OCI-M1 (cell line): ENCODE measurements at places on chromosomes 6 and 20.

DNA sequence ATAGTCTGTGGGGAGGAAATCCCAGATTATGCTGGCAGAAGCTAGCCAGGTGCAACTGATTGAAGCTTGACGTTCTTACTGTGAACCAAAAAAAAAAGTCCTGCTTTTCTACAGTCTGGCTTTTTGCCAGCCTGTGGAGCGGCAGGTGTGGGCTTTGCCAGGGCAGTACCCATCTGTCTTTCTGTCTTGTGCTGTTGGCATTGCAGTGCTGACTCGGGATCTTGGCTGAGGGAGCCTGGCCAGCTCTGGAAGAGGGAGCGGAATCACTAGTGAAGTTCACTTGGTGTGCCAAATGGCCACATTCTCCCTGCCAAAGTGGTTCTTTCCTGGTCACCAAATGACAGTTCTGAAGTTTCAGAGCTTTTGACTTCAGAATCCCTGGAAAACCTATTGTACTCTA lies 5.0 kb downstream of the KIF3B start:
- DNase-seq = no peak

DNA sequence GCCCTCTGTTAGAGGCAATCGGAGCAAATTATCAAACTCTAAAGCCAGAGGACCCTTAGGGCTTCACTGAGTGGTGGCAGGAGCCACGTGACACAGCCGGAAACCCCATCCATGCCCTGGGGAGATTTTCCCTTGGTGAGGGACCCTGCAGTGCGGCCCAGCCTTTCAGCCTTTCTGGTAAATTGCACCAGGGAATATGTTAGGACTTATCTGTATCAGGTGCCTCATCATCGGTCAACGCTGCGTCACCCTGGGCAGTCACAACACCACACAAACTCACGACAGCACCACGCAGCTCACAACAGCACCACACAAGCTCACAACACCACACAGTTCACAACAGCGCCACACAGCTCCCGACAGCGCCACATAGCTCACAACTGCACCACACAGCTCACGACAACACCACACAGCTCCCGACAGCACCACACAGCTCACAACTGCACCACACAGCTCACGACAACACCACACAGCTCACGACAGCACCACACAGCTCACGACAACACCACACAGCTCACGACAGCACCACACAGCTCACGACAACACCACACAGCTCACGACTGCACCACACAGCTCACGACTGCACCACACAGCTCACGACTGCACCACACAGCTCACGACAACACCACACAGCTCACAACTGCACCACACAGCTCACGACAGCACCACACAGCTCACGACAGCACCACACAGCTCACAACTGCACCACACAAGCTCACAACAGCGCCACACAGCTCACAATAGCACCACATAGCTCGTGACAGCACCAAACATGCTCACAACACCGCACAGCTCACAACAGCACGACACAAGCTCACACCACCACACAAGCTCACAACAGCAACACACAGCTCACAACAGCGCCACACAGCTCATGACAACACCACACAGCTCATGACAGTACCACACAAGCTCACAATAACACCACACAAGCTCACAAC lies 199.0 kb downstream of the DLL1 start:
- DNase-seq = no peak

GRCh38 chr6:114421199-114421598 lies 78.4 kb upstream of the HS3ST5 start:
- DNase-seq = no peak

DNA sequence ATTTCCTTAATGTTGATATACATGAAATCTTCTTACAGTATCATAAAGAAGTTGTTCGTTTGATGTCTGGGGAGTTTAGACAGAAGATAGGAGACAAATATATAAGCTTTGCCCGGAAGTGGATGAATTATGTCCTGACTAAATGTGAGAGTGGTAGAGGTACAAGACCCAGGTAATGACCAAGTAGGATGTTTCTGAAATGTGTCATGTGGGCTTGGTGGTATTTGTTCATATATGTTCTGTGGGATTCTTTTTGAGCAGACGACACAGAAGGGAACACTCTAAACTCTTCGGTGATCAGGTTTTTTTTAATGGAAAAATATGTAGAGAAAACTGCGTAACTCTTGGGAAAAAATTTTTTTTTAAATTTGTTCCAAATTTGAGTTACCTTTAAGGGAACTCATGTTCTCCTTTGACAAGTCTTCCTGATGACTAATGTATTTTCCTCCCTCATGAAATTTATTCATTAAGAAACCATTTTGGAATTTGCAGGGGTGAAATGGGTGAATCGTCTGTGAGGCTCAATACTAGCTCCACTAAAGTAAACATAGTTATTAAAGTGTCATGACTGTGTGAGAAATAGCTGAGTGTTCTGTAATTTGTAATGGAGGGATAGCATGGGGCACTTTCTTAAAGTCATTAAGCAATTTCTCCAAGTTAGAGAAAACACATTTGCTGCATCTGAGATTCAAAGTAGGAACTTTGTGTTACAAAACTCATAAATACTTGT lies 100.6 kb downstream of the MAP3K4 start:
- no peak for DNase-seq

GRCh38 chr6:114580882-114581281 lies 238.1 kb upstream of the HS3ST5 start:
- DNase-seq = no peak

- DNase-seq = no peak
These were observed 149.2 kb upstream of the PRDM1 start for GRCh38 chr6:105936972-105937371.

GRCh38 chr6:14865531-14866100 lies 380.3 kb upstream of the JARID2 start:
- DNase-seq = peak; percentile 22

- DNase-seq = no peak
These were observed 45.7 kb upstream of the TGM2 start for GRCh38 chr20:38210741-38211140.

DNA sequence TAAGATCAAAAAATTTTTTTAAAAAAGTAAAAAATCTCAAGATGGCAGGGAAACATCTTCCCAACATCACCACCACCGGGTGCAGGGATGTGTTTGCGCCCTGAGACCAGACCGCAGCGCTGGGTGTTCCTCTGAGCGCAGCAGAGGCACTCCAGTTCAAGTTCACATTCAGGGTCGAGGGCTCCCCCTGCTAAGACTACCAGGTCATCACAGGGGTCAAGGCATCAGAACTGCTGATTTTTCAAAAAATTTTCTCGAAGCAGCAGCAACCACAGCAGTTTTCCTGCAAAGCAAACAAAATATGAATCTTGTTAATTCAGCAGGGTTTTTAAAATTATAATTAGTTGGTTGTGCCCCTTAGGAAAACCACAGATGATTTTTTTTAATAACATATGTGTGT lies 83.1 kb downstream of the MYLK4 start:
- no peak for DNase-seq

GRCh38 chr6:72748759-72749158 lies 126.9 kb downstream of the KCNQ5 start:
- DNase-seq = no peak

- no peak for DNase-seq
These were observed 192.4 kb downstream of the BMP2 start for GRCh38 chr20:6959900-6960312.

GRCh38 chr6:90385759-90386313 lies 89.2 kb upstream of the BACH2 start:
- DNase-seq = peak; percentile 36

- DNase-seq = no peak
These were observed 624 bp upstream of the NPEPL1 start for GRCh38 chr20:58691773-58692578.

DNA sequence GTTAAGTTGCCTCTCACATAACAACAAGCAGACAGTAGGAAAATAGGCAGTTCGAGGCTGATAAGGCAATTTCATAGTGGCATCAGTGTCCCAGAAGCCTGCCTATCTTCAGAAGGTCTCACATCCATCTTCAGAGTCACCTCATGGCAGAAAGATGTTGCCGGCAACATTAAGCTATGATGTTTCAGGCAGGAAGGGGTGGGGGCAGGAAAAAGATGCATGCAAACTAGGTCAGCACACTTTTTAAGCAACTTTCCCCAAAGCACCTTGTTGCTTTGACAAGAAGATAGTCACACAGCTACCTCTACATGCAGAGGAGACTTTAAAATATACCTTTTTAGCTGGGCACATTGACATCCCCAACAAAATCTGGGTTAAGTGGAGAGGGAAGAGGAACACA lies 43.2 kb upstream of the SMIM8 start:
- DNase-seq = no peak

GRCh38 chr6:99014061-99014460 lies 66.3 kb upstream of the FBXL4 start:
- no peak for DNase-seq

DNA sequence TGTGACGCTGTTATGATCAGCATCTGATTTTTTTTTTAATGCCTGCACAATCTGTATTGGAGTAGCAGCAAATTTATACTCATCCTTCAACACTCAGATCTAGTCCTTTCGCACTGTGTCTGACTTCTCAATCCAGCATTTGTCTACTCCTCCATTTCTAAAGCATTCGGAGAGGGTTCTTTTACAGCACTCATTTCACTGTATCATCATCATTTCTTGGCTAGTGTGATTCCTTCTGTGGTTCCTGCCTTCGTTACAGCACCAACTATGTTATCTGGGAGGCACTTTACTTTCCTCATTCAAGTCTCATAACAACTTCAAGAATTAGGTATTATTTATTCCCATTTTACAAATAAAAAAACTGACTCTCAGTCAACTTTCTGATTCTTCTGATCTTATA lies 18.0 kb downstream of the NUDT3 start:
- DNase-seq = peak; percentile 69

GRCh38 chr6:136173519-136174507 lies 76.3 kb downstream of the MTFR2 start:
- DNase-seq = peak; percentile 36

GRCh38 chr20:56117350-56117749 lies 112.0 kb upstream of the CBLN4 start:
- DNase-seq = no peak

- no peak for DNase-seq
These were observed 193.9 kb downstream of the ZNF217 start for GRCh38 chr20:53399592-53400335.

GRCh38 chr6:117306227-117306790 lies 41.0 kb downstream of the VGLL2 start:
- DNase-seq = no peak

DNA sequence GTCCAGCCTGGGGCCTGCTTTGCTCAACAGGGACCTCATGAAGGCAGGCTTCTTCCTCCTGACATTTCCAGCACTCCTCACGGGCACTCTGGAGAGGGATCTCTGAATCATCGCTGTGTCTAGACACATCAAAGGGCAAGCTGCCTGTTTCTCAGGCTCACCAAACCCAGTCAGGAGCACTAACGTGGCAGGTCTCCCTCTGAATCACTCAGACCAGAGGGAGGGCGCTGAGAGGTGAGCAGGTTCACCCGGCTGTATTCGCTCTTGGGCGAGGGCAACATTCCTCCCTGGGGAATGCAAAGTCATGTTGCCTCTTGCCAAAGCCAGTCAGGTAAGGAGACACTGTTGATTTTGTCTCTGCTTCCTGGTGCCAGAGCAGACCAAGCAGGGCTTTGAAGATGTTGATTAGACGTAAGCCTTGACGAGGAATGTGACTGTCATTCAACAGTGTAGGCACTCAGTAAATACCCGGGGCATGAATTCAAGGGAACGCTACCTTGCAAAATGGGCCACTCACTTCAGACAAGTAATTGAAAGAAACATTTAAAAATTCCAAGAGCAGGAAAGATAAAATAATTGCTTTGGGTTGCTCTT lies 50.1 kb downstream of the CYP24A1 start:
- DNase-seq = no peak

DNA sequence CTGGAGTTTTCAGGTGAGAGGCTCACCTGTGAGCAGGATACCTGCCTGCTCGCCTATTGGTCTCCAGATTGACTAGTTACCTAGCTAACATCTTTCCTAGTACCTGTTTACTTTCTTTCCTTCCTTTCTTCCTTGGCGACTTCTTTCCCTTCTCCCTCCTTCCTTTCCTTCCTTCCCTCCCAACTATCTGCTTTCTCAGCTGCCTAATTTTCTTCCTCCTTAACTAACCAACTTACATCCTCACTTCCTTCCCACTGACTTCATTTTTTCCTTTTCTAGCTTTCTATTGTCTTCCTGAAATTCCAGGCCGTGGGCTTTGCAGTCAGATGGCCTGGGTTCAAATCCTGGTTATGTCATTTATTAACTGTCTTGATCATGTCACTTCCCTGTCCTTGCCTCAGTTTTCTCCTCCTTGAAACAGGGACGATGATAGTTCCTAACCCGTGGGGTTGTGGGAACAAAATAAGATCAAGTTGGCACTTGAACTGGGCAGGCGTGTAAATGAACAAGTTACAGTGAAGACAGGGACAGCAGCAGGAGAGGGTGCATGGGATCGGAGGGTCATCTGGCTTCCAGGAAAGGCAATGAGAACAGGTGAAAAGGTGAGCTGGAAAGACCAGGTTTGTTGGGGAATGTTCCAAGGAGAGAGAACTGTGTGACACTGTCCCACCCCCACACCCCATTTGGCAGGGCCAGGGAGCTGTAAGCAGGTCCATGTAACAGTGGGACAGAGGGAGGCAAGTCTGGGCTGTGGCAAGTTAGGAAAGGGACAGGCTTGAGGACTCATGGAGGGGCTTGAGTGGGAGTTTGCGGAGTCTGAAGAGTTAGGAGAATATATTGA lies 540 bp downstream of the SGK2 start:
- DNase-seq = no peak

- no peak for DNase-seq
These were observed 196.3 kb downstream of the BCAS1 start for GRCh38 chr20:53874104-53874503.
